ENCODE measurements at places on chromosomes 13 and 19. TPM values are rescaled to one million over a fixed set of nuclear protein-coding genes. Genes with fewer than 3 reads are reported as not detected.
A peak's percentile ranks its signal among the peaks of the same experiment; 100 is the strongest.

GRCh38 chr13:42876270-42876714 is 94.9 kb downstream of the FAM216B start:
- DNase-seq: no peak

DNA sequence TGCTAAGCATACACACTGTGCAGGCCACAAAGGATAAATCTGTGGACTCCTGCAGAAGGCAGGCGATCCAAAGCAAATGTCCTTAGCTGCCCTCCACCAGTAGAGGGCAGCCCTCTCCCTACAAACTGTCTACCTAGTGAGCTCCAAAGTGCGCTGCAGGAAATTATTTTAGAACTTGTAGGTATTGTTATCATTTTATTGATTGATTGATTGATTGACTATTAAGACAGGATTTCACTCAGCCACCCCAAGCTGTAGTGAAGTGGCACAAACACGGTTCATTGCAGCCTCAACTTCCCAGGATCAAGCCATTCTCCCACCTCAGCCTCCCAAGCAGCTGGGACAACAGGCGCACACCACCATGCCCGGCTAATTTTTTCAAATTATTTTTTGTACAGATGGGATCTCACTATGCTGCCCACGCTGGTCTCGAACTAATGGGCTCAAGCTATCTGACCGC is 37.3 kb downstream of the RNF6 start:
- DNase-seq: peak; percentile 77

Gene POLR1G
- total RNA-seq: 7.0 TPM

DNA sequence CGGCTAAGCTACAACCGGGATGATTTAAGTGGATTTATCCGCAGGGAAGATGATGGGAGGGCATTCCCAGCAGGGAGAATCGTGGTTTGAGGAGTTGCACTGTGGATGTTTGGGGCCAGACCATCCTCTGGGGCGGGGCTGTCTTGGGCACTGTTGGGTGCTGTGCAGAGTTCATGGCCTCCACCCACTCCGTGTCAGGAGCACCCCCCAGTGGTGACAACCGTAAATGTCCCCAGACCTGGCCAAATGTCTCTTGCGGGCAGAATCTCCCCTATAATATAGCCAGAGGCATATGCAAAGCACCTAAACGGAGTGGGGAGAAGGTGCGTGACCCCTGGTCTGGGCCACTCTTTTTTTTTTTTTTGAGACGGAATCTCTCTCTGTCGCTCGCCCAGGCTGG is 40.2 kb downstream of the SMIM24 start:
- DNase-seq: no peak

DNA sequence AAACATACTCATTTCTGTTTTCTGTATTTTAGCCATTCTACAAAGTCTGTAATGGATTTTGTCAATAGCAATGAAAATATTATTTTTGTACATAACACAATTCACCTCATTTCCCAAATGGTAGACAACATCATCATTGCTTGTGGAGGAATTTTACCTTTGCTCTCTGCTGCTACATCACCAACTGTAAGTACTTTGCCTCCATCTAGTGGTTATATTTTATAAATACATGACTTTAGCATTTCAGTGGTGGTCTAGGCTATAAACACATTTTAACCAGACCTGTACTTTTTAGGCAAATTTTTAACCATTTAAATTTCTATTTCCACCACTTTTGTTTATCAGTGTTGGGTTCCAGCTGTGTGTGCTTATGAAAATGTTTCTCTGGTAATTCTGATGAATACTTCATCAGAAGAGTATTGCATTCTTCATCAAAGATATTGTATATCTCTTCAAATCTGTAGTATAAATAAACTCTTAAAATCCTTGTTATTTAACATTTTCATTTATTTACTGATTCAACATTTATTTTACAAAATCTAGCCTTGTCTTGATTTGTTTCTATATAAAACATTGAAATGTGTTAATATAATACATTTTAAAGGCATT is 222.4 kb downstream of the NBEA start:
- DNase-seq: peak; percentile 30

DNA sequence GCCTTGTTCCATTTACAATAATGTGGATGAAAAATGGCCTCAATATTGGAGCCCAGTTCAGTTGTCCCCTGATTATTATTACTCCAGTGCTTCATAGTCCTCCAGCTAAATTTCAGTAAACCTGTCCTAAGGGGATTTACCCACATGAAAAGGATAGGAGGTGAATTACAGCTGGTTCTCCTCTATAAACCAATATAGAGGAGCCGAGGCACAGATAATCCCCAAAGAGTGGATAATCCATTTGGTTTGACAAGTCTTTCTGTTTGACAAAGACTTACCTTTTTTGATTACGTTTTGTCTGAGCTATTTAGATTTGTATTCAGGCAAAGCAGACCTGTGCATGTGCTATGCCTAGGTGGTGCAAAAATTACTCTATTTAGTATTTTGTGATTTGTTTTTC is 2.7 kb downstream of the CNMD start:
- DNase-seq: no peak

GRCh38 chr19:39430675-39431593 is 4.8 kb downstream of the RPS16 start:
- peak; percentile 99 for DNase-seq

- DNase-seq: no peak
These were observed at the start of gene CFAP97D2 for GRCh38 chr13:114179087-114179658. Gene CFAP97D2 (plus strand): TSS chr13:114179257. CDS start chr13:114179331, 74 bp downstream.

DNA sequence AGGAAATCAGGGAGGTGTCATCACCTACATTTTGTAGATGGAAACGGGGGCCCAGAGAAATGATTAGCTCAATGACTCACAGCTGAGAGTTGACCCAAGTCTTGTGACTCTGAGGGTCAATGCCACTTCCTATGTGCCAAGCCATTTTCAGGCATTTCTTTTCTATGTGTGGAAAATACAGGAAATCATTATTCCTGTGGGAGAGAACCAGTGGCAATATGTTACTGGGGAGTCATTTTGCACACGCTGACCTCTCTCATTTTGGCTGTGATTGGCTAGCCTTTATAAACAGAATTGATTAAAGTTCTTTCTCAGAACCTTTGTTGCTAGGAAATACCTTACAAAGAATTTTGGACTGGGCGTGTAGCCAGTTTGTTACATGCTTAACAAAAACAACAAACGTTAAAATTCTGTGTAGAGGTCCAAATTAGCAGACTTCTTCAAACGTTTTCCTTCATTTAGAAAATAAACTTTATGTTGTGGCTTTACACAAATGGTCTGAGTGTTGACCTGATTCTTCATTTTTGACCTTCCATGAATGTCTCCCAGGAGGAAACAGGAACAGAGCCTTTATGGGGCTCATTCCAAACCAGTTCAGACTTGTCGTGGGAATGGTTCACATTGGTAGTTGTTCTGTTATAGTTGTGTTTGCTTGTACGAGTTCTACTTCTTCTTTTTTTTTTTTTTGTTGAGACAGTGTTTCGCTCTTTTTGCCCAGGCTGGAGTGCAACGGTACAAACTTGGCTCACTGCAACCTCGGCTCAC is 11.4 kb downstream of the PCCA start:
- DNase-seq: peak; percentile 98

DNA sequence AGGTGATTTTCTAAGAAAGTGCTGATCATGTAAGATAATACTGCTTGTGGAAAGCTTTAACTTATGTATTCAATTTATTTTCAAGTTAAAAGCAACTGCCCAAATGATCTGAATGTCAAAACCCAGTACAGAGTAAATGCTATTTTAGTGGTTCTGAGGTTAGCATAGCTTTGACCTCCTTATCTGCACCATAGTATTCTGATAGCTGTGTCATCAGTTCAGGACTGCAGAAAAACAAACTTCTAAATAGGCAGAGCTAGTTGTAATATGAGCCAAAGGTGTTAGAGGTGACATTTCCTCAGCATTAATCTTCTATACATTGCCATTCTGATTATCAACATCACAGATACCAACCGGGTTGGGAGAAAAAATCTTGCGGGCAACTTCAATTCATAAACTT is 758.7 kb downstream of the SLITRK5 start:
- no peak for DNase-seq

DNA sequence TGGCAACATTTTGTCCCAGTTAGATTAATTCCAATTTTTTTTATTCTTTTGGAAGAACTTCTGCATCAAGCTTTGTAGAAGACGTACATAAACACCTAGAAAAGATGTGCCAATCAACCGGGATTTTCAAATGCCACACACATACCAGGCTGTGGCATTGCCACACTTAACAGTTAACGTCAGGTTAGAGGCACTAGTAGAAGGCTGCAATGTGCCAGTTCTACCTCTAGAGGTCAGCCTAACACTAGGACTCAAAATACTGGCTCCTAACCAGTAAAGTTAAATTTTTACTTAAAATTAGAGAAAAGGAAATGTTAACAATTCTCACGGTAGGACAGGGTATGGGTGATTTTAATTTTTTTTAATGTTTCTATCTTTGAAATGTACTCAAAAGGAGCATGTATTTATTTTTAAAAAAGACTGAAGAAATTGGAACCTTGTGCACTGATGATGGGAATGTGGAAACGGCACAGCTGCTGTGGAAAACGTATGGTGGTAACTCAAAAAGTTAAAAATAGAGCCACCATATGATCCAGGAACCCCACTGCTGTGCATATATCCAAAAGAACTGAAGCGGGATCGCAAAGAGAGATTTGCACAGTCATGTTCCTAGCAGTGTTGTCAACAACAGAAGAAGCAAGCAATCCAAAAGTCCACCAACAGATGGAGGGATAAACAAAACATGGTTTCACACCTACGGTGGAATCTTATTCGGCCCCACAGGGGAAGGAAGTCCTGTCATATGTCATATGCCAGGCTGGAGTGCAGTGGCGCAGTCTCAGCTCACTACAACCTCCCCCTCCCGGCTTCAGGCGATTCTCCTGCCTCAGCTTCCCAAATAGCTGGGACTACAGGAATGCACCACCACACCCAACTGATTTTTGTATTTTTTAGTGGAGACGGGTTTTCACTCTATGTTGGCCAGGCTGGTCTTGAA is 30.3 kb downstream of the CRYL1 start:
- DNase-seq: peak; percentile 68

- no peak for DNase-seq
These were observed 216.5 kb downstream of the RFC3 start for GRCh38 chr13:34034411-34034810.

GRCh38 chr19:4582980-4583842 is 23.7 kb upstream of the SEMA6B start:
- DNase-seq: no peak

GRCh38 chr13:51258612-51259548 is 36.7 kb downstream of the FAM124A start:
- no peak for DNase-seq

Gene NEK3
- 12.2 TPM for total RNA-seq

GRCh38 chr19:35055715-35056179 is 14.2 kb downstream of the HPN start:
- no peak for DNase-seq

Gene SEMA6B
- 69.4 TPM for total RNA-seq

GRCh38 chr19:29370276-29370675 is 155.5 kb upstream of the VSTM2B start:
- no peak for DNase-seq

Gene C1QTNF9
- not detected for total RNA-seq

Gene CLIP3
- 1.3 TPM for total RNA-seq

Gene MED29
- 11.6 TPM for total RNA-seq

DNA sequence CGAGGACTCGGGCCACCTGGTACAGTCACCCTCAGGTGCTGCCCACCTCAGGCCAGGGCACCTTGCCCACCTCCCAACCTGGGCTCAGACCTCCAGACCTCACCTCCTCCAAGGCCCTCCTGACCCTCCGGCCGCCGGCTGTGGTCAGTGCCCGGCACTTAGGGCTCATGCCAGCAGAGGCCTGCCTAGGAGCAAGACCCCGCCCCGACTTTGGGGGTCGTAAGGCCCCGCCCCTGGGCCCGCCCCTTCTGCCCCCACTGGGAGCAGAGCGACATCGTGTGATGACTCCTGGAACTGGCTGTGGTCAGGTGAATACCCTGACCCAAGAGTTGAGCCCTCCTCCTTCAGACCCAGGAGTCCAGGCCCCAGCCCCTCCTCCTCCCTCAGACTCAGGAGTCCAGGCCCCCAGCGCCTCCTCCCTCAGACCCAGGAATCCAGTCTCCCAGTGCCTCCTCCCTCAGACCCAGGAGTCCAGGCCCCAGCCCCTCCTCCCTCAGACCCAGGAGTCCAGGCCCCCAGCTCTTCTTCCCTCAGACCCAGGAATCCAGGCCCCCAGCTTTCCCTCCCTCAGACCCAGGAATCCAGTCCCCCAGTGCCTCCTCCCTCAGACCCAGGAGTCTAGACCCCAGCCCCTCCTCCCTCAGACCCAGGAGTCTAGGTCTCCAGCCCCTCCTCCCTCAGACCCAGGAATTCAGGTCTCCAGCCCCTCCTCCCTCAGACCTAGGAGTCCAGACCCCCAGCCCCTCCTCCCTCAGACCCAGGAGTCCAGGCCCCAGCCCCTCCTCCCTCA is at the start of gene SBK2:
Gene SBK2, minus strand, starts transcription at position 183 of the 790 bp plus-strand sequence. CDS start 839 bp downstream, outside the sequence.
- DNase-seq: peak; percentile 25

DNA sequence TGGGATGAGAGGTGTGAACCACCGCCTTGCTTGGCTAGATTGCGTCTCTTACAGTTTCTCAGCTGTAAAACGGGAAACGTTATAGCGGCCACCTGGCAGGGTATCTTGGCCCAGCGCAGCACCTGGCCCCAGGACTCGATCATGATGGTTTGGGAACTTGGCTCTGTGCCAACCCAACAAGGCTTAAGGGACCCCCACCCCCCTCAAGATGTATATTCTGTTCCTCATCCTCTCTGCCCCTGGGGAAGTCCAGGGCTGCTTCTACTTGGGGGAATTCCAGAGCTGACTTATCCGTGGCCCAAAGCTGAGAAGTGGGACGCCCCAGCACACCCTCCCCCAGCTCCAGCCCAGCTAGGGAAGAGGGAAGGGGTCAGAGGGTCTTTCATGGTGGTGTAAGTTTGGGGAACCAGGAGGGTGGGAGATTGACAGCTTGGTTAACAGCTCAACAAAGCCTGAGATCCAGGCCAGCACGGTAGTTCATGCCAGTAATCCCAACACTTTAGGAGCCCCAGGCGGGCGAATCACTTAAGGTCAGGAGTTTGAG is 695 bp downstream of the ICAM1 start:
- no peak for DNase-seq

GRCh38 chr13:79692846-79693245 is 211.9 kb downstream of the NDFIP2 start:
- DNase-seq: no peak

DNA sequence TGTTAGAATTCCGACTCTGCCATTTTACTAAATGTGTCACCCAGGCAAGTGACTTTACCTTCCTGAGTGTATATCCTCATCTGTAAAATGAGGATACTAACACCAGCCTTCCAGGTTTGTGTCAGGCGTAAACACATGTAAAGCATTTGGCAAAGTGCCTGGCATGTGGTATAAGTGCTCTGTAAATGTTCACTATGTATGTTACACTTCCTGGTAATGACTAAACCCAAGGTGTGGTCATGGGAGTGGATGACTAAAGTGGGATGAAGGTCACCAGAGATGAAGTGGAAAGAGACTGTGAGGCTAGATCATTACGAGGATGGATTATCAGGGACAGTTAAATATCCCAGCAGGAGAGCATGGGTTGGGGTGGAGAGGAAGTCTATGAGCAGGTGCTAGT is 25.6 kb downstream of the DEDD2 start:
- DNase-seq: no peak
